ENCODE measurements at places on chromosomes 4 and X.

DNA sequence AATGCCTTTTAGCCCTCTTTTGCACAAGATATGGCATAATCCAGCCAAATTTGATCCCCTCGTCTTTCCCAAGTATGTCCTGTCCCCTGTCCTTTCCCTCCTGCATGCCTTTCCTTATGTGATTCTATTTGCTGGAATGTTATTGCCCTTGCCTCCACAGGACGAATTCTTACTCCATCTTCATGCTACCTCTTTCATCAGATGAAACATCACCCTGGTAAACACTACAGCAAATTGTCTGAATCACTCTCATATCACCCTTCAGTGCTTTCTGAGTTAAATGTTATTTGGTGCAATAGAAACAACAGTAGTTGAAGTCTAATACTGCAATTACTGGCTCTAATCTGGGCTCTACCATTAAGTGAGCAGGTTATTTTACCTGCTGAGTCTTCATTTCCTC, 52.2 kb upstream of the FAT1 start:
- DNase-seq, result no peak

DNA sequence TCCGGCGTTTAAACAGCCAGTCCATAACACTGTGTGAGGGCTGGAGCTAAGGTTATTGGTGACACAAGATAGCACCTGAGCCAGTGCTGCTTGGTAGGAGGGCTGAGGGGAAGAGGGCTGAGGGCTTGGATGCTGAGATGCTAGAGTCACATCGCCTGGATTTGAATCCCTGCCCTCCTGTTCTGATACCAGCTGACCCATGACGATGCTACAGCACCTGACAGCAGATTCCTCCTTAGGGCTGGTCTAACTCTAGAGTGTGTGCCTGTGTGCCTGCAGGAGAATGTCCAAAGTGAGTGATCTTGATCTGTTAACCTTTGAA, 102.5 kb downstream of the PTTG2 start:
- DNase-seq, result no peak

GRCh38 chr4:53676402-53676871, 85.2 kb upstream of the LNX1 start:
- DNase-seq, result no peak

- DNase-seq, result no peak
These were observed 509.1 kb upstream of the NR3C2 start for GRCh38 chr4:148951346-148951745.

GRCh38 chrX:97882306-97882705, 998.6 kb downstream of the RPA4 start:
- no peak for DNase-seq

DNA sequence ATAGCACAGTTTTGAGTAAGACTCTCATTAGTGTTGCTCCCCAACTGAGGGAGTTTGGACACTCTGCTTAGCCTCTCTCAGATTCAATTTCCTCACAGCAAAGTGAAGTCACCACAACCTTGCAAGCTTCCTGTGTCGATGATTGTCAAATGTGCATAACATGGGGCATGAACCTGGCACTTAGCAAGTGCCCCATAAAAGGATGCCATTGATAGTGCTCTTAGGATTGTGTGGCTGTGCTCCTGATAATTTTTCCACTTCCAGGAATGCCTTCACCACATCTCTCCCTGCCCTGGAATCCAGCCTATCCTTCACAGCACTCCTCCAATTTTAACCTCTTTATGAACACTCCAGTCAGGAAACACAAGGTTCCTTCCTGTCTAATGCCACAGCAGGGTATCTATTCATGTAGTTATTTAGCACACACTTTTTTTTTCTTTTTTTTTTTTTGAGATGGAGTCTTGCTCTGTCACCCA, 309.4 kb downstream of the PPP3CA start:
- DNase-seq, result no peak

DNA sequence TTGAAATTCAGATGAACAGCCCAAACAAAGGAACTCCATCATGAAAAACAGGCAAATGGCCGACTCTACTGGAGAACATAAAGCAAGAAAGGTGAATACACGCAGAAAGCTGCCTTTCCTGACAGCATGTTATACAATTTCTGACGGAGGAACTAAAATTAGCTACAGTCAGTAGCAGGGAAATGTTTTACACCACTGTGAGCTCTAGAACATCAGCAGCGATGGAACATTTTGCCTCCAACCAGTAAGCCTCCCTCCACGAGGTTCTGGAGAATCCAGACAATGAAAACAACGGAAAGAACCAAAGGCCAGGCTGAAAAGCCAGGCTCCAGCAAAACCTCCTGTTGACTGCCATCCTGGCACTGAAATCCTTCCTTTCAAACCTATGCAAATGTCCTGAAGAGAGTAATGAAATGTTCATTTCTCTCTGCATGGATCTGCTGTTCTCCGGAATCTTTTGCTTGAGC, 78.9 kb downstream of the IRF2 start:
- DNase-seq, result no peak

DNA sequence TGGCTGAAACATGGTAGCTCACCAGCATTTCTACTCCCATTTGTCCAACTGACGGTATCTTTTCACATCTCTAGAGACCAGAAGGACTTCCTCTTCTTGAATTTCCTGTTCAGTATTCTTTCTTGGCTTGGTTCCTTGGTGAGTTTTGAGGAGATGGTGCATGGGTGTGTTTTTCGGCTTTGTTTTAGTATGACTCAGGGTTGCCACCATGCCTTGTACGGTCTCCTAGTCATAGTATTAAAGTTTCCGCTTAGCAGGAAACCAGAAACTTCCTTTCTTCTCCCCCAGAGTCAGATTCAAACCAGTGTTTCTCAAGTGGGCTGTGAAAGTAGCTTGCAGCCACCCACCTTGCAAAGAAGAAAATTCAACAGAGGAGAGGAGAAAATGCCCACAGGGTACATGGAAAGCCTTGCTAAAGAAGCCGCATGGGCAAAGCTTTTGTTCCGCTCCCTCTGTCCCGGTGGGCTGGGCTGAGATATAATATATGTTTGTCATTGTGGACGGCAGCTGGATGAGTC, 5.7 kb downstream of the CD99 start:
- DNase-seq, result no peak

DNA sequence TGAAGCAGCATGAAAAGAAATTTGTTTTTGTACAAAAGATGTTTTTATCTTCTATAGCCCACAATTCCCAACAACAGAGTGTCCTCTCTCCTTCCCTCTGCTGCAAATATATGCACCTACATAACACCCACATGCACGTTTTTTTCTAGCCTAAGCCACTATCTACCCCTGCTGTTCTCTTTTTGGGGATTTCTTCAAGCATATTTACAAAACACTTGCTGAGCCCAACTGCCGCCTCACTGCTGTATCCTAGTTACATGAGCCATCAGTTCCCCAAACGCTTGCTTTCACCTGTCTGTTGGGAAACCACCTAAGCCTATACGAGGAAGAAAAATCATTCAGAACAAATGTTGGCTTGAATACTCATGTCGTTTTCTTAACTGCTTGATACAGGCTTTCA, 127.2 kb downstream of the CHRNA9 start:
- DNase-seq, result no peak

DNA sequence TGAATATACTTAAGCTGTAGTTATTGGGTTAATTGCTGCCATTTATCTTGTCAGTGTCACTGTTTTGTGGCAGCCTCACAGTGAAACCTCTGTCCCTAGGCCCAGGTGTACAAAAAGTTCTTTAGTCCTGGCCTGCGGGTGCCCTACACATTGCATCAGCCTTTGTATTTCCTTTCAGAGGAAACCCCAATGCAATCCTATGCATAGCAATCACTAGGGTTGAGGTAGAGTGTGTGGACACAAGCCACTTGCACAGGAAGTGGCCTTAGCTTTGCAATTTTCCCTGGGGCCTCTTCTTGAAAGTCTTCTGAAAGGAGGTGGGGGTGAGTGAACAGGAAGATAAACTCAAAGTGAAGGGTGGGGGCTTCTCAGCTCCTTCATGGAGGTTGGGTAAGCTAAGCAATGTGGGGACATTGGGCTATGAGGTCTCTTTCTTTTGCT, 27.8 kb downstream of the VSIG4 start:
- no peak for DNase-seq

DNA sequence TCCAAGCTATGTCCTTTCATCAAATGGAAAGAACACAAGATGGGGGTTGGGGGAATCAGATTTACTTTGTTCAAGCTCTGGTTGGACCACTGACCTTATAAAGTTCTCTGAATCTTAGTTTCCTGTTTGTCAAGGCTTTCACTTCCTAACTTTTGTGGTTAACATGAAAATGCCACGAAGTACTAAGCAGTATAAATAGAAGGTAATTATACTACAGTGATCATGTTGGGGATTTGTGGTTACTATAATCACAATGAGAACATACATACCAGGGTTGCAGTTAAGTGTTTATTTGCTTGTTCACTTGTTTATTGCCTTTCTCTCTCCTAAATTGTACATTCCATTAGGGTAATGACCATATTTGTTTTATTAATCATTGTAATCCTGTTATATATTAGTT, 53.2 kb downstream of the SPRY1 start:
- DNase-seq, result no peak

GRCh38 chr4:155679343-155679742, 12.7 kb downstream of the GUCY1A1 start:
- DNase-seq, result no peak

DNA sequence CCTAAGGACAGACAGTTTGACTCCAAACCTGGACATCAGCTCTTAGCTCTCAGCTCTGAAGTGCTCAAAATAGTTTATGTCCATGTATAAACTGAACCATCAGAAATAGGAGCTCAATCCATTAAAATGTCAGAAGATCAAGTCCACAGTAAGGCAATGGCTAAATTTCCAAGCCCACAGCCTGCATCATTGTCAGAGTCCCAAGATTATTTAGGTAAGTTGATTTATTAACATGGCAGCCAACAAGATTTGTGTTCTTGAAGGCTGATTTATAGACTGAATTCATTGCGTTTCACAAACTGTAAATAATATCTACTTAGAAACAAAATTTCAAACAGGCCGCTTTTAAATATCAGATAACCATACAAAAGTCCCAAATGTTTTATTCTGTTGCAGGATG, 286.5 kb upstream of the ADGRL3 start:
- no peak for DNase-seq

- no peak for DNase-seq
These were observed 531.4 kb downstream of the INPP4B start for GRCh38 chr4:142314686-142315085.

DNA sequence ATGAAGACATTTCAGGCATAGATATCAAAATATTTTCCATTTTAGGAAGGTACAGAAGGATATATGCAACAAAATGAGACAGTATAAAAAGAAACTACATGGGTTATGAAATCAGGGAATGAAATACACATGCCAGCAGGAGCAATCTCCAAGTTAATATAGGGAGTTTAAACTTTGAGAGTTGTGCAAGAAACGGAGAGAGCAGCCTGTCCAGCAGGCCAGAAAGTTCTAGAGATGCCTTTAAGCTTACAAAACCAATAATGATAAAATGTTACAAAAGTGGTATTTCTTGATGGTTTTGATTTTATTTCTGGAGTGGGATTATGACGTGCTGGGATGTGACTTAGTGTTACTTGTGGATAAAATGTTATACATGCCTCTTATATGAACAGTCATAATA, 2047.9 kb downstream of the ARAP2 start:
- no peak for DNase-seq

GRCh38 chrX:44474410-44474809, 68.2 kb downstream of the FUNDC1 start:
- DNase-seq, result no peak

DNA sequence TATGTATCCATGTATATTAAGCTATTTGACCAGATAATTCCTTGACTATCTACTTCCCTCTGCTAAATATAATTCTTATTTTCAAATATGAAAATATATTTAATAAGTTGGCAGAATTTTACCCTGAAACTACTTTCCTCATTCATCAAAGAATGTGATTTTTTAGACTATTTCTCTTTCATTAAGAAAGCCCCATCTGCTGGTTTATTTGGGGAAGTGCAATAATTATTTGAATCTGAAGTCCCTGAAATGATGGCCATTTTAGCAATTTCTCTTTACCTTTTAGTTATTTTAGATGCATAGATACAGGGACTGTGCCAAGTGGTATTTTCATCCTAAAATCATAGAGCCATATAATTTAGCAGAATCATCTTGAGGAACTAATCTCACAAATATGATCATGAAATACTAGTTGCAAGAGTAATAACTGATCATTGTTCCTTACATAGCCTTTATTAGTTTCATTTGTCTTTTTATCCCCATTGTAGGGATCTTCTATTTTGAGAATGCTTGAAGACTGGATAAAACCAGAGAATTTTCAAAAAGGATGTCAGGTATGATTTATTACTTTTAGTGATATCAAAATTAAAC, 39.0 kb downstream of the ENPEP start:
- peak; percentile 40 for DNase-seq

DNA sequence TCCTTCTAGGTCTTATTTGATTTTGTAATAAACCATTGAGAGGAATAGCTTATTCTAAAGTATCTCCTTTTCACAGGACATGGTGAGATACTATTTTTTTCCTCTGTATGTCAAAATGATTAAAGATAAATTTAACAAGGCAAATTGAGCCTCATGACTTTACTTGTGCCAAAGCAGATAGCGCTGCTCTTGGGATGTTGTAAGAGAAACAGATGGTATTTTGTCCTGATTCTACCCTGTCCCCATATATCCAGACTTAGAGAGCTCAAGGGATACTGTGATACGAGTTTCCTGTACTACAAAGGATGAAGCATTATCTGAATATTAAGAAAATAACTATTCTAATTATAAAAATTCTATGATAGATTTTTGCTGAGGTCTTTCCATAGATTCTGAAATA, 34.0 kb downstream of the EMCN start:
- DNase-seq, result no peak

- peak; percentile 32 for DNase-seq
These were observed 196.3 kb upstream of the HHIP start for GRCh38 chr4:144449611-144450010.

All from mesendoderm (in vitro differentiated cells).